ENCODE measurements at places on chromosomes 4 and X. TPM values are rescaled to one million over a fixed set of nuclear protein-coding genes. Genes with fewer than 3 reads are reported as not detected.
A peak's percentile ranks its signal among the peaks of the same experiment; 100 is the strongest.

MTMR8 gene
- 0.21 TPM for polyA plus RNA-seq

DDX53 gene
- polyA plus RNA-seq = 0.23 TPM

SLC9B1 gene
- 0.21 TPM for polyA plus RNA-seq

SLITRK4 gene
- not detected for polyA plus RNA-seq

ABLIM2 gene
- polyA plus RNA-seq = 0.53 TPM

DNA sequence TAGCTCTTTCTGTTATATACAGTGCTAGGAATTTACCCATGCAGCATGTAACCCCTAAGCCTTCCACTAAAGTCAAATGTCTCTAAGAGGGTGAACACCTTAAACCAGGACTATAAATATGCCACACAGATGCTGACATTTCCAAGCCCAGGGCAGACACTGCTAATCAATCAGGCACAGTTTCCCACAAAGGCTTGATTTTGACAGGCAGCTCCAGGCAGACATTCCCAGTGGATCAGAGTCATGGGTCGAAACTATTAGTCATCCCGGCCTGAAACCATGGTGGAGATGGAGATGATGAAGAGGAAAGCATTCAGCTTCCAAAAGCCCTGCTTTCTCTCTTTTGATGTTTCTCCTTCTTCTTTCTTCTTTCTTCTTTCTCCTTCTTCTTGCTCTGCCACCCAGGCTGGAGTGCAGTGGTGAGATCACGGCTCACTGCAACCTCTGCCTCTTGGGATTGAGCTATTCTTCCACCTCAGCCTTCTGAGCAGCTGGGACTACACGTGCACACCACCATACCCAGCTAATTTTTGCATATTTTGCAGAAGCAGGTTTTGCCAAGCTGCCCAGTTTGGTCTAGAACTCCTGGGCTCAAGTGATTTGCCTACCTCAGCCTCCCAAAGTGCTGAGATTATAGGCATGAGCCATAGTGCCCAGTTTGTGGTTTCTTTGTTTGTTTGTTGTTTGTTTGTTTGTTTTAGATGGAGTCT lies 21.0 kb upstream of the SORCS2 start:
- DNase-seq = no peak

- no peak for DNase-seq
These were observed 72.8 kb upstream of the BEND4 start for GRCh38 chr4:42225286-42225685.

DNA sequence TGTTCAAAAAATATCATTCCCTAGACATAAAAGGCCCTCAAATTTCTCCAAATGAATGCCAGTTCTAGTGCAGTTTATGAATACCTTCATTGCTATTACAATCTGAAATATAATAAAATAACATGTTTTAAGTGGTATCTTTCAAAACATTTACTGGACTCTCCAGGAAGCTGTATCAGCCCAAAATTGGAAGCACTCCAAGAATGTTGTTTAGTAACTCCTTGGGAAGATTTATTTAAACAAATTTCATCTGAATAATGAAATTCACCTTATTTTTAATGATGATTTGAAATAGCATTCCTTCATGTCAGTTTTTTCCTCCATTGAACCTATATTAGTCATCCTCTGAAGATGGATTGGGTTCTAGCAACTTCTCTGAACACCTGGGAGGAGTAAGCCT lies 217.2 kb upstream of the PCDH18 start:
- no peak for DNase-seq

GRCh38 chrX:39859991-39860861 lies 237.5 kb downstream of the BCOR start:
- peak; percentile 48 for DNase-seq

- no peak for DNase-seq
These were observed 632.2 kb downstream of the TRAM1L1 start for GRCh38 chr4:116453127-116453526.

DNA sequence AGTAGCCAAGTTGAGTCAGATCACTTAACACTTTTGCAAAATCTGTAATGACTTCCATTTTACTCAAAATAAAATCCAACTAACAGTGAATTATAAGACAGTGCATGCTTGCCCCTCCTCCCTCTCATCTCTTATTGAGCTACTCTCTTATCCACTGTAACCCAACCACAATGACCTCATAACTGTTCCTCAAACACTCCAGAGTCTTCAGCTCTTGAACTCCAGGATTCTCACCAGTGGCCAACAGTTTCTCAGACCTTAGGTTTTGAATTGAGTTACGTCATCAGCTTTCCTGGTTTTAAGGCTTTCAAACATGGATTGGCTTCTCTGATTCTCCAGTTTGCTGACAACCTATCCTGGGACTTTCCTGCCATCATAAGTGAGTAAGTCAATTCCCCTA lies 938.3 kb downstream of the RAB28 start:
- no peak for DNase-seq
